DMS53 (cell line): ENCODE measurements at places on chromosomes 2 and 18.

GRCh38 chr2:28674062-28674712, 77.4 kb upstream of the PPP1CB start:
- DNase-seq = no peak

- DNase-seq = no peak
Observed at GRCh38 chr2:46699934-46700256, 215.7 kb downstream of the MCFD2 start.

DNA sequence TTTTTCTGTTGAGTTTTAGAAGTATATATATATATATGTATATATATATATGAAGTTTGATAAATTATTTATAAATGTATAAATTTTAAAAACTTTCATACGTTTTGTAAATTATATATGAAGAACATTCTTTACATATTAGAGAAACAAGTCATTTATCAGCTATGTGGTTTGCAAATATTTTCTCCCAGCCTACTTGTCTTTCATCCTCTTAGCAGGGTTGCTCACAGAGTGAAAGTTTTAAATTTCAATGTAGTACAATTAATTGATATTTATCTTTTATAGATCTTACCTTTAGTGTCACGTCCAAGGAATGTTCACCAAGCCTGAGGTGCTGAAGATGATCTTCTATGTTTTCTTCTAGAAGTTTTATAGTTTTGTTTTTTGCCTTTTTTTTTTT, 78.3 kb upstream of the HS6ST1 start:
- no peak for DNase-seq

DNA sequence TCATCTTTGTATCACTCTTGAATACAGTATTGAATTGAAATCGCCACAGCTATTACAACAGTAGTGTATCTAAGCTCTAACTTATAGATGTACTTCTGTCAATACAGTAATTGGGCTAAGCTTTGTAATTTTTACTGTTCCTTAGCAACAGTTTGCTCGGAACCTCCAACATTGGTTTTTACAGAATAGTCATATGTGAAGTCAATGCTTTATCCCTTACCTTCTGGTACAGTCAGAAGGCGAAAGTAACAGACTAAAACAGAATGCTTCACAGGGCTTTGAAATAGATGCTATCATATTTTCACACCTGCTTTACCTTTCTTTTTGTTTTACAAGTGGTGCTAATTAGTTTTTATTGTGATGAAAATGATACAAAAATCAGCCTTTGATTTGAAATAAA, 46.9 kb upstream of the CYP20A1 start:
- DNase-seq = no peak

DNA sequence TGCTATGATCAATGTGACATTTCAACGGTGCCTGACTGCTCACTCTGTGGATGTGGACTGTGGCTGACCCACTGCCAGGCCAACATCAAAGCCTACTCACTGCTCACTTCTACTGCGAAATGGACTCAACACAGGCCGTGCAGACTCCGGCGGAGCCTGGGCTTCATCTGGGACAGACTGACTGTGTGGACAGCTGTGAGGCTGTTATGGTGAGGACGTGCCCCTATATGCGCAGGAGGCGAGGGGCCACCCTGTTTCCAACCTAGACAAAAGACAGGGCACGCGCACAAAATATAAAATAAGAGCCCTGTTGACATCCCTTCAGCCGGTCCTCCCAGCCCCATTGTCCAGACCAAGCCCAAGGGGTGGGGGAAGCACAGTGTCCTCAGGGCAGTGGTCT, 514.4 kb upstream of the RAB6C start:
- no peak for DNase-seq

GRCh38 chr18:57253903-57254302, 98.5 kb upstream of the ST8SIA3 start:
- DNase-seq = no peak

DNA sequence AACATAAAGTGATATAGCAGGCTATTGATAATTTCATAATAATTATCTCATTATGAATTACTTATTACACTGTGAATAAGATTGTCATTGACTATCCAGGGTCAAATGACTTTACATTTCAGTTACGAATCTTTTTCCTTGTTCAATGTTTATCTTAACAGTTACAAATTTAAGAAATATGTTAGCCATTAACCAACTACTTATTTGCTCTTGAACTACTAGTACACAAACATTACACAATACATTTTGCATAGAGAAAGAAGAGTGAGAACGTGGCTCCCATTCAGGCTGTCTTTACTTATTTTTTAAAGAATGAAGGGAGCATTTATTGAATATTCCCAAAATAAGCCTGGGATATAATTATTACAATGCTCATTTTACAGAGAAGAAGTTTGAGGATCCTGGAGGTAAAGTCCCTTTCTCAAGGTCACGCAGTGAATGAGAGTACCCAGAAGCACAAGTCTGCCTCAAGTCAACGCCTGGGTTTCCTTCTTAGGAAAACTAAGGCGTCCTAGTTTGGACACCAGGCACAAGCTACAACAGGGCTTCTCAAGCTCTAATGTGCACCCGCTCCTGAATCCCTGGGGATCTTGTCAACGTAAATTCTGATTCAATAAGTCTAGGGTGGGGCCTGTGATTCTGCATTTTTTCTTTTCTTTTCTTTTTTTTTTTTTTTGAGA, 164.2 kb downstream of the FIGN start:
- DNase-seq = no peak

DNA sequence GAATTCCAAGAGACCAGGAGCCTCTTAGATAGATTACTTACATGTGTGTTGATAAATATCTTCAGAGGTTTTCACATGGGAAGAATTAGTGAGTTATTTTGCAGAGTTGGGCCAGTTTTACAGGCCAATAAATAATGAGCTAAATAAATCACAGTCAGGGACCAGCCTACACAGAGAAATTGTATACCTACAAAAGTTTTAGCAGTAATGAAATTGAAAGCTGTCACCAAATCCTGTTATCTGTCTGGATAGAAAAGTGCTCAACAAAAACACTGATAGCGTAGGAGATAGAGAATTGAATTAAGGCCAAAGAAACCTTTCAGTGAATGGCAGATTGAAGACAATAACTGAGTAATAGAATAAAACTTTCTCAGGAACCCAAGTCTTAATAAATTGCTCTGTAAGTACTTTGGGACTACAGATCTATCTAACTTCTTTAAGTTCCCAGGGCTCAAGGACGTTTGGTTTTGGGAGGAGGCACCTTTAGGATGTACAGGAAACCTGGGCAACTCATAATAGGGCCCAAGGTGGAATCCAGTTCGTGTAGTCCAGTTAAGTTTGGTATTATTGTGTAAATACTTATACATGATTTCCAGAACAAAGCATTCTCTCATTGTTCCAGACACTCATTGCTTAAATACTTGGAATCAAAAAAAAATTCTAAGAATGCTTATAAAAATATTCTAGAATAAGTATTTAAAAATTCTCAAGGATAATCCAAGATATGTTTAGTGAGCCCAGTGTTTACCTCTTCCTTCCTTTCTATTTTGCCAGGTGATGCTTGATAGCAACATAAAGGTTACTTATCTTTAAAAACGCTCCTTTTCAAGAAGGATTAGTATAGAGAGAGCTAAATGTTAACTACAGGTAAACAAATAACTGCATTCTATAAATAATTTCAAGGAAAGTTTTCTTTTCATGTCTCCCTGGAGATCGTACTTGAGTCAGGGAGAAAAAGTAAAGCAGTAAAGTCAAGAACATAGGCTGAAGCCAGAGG, 134.5 kb downstream of the NCKAP5 start:
- DNase-seq = no peak

- DNase-seq = no peak
Observed at GRCh38 chr2:226796012-226796839, 3.4 kb downstream of the IRS1 start.

DNA sequence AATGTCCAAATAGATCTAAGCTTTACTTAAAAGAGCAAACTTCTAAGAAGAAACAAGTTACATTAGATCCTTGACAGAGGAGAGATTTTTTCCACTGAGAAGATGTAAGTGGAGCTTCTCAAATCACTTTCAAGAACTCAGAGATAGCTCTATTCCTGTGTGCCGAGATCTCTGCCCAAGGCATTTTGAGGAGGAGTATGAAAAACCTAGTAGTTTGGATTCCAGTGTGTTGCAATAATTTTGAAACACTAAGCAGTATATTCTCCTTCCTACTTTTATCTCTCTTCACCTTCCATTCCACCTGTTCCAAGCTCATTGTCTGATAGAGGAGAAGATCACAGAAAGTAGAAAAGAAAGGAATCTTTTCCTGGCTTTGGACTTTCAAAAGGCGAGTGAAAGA, 192.0 kb upstream of the TANK start:
- no peak for DNase-seq

GRCh38 chr2:43631618-43632317, 5.3 kb upstream of the PLEKHH2 start:
- no peak for DNase-seq

GRCh38 chr18:77003316-77003715, 129.3 kb downstream of the MBP start:
- DNase-seq = no peak

GRCh38 chr18:50172367-50172766, 22.6 kb downstream of the MYO5B start:
- DNase-seq = peak; percentile 20

GRCh38 chr2:56266761-56267414, 83.1 kb downstream of the CCDC85A start:
- DNase-seq = no peak

- DNase-seq = peak; percentile 30
Observed at GRCh38 chr2:65204461-65205210, 23.0 kb upstream of the ACTR2 start.

- DNase-seq = no peak
Observed at GRCh38 chr18:62175521-62175920, 11.3 kb downstream of the PIGN start.

- no peak for DNase-seq
Observed at GRCh38 chr2:43057026-43057741, 169.2 kb downstream of the ZFP36L2 start.

DNA sequence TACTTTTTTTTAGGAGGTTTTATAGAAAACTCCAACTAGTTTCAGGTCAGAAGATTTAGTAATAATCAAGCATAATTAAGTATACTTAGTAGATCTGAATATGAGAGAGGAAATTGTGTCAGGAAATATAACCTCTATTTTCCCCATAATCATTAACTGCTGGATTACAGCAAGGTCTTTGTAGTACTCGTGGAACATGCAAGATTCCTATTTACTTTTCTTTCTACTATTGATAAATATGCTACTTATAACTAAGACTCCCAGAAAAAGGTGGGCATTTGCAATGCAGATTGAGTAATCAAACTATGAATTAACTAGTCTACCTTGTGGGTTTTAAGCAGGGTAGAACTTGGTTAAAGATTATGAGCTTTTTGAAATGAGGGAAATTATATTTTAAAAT, 570.1 kb downstream of the LRP1B start:
- no peak for DNase-seq

GRCh38 chr2:62330959-62331358, 135.0 kb downstream of the B3GNT2 start:
- DNase-seq = no peak

DNA sequence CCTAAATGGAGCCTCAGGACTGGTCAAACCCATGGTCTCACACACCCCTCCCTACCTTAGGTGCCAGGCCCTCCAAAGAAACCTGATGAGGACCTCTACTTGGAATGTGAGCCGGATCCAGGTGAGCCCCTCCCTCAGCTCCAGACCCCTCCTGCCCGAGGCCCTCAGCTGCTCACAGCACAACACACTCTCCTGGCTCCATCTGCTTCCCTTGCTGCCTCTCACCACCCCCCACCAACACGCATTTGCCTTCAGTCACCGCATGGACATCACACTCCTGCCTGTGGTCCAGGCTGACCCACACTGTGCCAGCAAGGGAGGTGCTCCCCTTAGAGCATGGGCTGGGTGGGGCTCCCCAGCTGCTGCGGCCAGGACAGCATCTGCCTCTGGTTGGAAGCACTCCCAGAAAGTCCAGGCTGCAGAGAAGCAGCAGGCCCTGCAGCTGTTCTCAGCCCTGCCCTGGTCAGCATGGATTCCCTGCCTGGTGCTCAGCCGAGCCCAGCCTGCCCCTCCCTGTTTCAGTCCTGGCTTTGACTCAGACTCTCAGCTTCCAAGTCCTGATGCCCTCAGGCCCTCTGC, 15.1 kb downstream of the SH2D6 start:
- peak; percentile 78 for DNase-seq

GRCh38 chr2:169265591-169265990, 96.7 kb downstream of the LRP2 start:
- peak; percentile 24 for DNase-seq
